ENCODE measurements at places on chromosomes 3 and 15.

GRCh38 chr15:29143909-29144635, 125.5 kb downstream of the NSMCE3 start:
- DNase-seq = no peak

GRCh38 chr15:52727815-52728214, 48.6 kb upstream of the ATOSA start:
- DNase-seq = no peak

- no peak for DNase-seq
These were observed 79.5 kb downstream of the MYLK start for GRCh38 chr3:123804676-123805075.

DNA sequence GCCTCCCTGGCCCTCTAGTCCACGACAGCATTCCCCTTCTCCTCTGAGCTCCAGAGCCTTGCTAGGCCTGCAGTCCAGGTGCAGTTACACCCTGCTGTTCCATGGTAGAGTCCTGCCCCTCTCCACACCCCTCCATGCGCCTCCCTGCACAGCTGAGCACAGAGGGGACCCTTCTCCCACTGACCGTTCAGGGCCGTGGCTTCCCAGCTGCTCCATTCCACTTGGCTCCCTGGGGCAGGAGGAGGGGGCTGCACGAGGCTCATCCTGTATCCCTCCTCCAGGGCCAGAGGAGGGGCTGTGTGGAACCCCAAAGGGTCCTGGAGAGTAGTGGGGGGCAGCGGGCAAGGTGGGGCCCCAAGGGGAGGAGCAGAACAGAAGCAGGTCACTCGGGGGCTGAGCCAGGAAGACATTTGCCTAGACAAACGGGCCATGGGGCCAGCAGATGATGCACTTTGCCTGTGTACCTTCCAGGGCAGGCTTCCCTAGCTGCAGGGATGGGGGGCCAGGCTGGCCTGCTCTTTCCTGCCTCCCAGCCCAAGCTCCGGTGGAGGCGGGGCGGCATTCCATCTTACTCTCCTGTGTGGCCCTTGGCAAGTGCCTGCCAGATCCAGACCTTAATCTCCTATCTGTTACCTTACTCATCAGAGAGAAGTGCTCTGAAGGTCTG, 20.7 kb upstream of the GOLGA6C start:
- no peak for DNase-seq
